Right lung (tissue), 10 donors: ENCODE measurements at places on chromosomes 5 and 9. TPM values are rescaled to one million over a fixed set of nuclear protein-coding genes. Genes with fewer than 3 reads are reported as not detected.

- DNase-seq: no peak
Observed at GRCh38 chr9:107895501-107896001, 406.0 kb upstream of the KLF4 start.

GRCh38 chr5:68659881-68660280 lies 433.9 kb upstream of the SLC30A5 start:
- DNase-seq: no peak

DNA sequence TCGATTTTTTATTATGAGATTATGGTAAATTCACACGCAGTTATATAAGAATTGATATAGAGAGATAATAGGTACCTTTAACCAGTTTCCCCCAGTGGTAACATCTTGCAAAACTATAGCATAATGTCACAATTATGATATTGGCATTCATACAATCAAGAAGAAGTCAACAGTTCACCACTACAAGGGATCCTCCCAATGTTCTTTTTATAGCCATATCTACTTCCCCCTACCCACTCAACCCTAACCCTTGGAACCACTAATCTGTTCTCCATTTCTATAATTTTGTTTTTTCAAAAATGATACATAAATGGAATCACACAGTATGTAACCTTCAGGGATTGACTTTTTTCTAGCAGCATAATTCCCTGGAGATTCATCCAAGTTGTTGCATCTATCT lies 9.8 kb downstream of the ACTL7B start:
- no peak for DNase-seq

DNA sequence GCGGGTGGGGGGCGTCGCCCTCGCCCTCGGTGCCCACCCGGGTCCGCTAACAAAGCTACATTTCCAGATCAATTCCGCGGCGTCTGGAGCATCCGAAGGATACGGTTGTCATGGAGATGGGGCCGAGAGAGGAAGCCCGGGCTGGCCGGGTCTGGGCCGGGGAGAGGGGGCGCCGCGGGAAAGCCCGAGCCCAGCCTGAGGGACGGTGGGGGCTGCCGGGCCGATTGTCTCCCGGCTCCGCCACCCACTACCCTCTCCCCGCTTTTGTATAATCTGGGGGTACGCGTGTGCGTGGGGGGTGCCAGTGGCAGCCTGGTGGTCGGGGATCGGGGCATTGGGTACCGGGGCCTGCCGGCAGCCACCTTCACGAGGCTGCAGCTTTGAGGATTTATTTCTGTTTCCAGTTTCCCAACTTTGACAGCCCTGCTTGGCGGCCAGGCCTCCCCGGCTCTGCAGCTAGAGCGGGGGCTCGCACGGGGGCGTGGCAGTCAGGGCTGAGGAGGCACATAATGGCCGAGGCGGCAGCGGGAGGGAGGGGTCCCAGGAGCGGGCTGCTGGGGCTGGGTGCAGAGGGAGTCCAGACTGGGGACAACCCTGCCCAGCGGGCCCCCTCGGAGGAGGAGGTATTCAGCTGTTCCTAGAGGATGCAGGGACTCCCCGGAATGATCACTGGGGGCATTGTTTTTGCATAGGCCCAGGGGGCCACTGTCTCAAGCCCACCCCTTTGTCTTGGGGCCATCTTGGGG lies 626 bp downstream of the PSD2 start:
- DNase-seq: no peak

DNA sequence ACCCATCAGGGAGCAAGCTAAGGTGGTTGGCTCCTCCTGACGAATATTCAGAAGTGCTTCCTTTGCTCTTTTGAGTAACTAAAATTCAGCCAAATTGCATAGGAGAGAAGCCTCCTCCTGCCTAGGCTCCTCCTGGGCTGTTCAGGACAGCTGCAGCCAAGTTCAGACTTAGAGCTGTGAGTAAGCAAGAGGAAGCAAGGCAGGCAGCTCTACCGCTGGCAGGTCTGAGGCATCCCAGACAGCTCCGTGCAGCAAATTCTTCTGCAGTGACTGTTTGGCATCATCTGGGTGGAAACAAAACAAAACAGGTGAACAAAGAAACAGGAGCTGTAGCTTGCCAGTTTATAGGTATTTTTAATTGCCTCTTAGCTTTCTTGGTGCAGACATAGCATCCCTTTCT lies 421.0 kb downstream of the GADD45G start:
- no peak for DNase-seq

C8G gene
- 0.35 TPM for polyA plus RNA-seq

DNA sequence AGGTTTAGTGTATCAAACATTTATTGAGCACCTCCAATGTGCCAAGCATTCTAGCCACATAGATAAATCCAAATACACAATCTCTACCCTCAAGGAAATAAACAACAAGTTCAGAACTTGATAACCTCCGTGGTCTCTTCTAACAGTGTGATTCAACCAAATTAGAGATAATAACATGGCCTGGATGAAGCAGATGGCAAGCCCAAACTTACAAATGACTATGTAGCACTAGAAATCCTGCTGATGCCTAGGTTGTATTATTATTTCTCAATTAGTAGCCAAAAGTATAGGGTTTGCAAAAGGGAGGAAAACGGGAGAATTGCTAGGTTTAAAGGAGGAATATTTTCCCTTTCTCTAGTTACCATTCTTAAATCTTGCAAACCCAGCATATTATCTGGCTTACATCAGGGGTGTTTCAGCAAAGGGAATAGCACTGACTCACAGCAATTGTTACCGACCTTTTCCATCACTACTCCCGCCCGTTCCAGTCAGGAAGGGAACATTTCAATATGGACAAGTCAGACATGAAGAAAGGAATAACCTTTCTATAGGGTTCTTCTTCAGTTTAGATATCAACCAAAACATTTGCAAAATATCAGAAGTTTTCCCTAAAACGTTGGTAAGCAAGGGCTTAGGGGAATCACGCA lies 2.3 kb downstream of the DPYSL3 start:
- no peak for DNase-seq

PGM5 gene
- polyA plus RNA-seq: 61.8 TPM

GRCh38 chr5:41157272-41157894 lies 55.9 kb downstream of the C6 start:
- DNase-seq: no peak

GRCh38 chr5:71872311-71872864 lies 153.3 kb downstream of the CARTPT start:
- no peak for DNase-seq

DNA sequence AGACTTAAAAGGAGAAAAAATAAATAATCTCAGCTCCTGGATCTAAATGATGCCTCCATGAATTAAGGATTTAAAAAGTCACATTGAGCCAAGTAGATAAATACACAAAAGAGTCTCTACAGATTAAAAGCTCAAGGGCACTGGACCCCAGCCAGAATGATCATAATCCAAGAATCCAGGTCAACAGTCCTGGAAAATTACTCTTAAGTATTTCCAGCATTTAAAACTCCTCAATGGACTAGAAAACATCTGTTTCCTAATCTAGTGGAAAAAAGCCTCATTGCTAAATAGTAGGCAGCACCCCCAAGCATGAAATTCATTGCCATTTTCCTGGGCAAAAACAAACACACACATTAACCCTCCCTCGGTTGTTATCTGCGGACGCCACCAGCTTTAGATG lies 96.8 kb downstream of the FRMD3 start:
- DNase-seq: no peak

IRGM gene
- 1.2 TPM for polyA plus RNA-seq
